ENCODE measurements at places on chromosomes 7 and 10. TPM values are rescaled to one million over a fixed set of nuclear protein-coding genes. Genes with fewer than 3 reads are reported as not detected.

Gene INHBA
- polyA plus RNA-seq = not detected

Gene NKX1-2
- polyA plus RNA-seq = not detected

Gene EPDR1
- not detected for polyA plus RNA-seq

Gene HERPUD2
- polyA plus RNA-seq = 81.3 TPM

Gene NAMPT
- 23.4 TPM for polyA plus RNA-seq

Gene TSPAN12
- polyA plus RNA-seq = not detected

Gene GAD2
- polyA plus RNA-seq = not detected

Gene EEPD1
- 24.4 TPM for polyA plus RNA-seq

Gene SYT15B
- polyA plus RNA-seq = not detected

Gene ELN
- polyA plus RNA-seq = not detected

Gene FGFR2
- 0.32 TPM for polyA plus RNA-seq

Gene OR2A1
- polyA plus RNA-seq = 0.20 TPM
